ENCODE measurements at places on chromosomes 2 and 18. TPM values are rescaled to one million over a fixed set of nuclear protein-coding genes. Genes with fewer than 3 reads are reported as not detected.

CASP8 gene
- polyA plus RNA-seq, result 22.7 TPM

LOXHD1 gene
- polyA plus RNA-seq, result not detected

DSC1 gene
- 3.1 TPM for polyA plus RNA-seq

DNA sequence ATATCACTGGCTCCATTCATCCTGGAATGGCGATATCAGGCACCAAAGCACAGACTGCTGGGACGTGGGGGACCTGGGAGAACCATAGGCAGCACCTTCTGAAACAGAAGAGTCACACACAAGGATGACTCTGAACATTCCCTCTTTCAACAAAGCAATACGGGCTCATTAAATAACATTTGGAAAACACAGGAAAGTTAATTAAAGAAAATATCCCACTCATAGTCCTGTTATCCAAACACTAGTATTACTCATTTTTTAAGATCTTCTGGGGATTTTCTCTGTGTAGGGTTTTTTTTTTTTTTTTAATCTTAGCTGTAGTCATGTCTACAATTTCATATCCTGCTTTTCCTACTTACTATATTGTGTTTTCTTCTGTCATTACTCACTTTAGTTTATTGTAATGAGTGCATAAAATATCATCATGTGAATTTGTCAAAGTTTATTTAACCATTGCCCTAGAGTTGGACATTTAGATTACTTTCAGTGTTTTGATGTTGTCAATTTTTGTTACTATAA lies 70.0 kb upstream of the SP3 start:
- DNase-seq, result no peak

GRCh38 chr2:168632709-168633121 lies 169.7 kb upstream of the NOSTRIN start:
- DNase-seq, result no peak

DNA sequence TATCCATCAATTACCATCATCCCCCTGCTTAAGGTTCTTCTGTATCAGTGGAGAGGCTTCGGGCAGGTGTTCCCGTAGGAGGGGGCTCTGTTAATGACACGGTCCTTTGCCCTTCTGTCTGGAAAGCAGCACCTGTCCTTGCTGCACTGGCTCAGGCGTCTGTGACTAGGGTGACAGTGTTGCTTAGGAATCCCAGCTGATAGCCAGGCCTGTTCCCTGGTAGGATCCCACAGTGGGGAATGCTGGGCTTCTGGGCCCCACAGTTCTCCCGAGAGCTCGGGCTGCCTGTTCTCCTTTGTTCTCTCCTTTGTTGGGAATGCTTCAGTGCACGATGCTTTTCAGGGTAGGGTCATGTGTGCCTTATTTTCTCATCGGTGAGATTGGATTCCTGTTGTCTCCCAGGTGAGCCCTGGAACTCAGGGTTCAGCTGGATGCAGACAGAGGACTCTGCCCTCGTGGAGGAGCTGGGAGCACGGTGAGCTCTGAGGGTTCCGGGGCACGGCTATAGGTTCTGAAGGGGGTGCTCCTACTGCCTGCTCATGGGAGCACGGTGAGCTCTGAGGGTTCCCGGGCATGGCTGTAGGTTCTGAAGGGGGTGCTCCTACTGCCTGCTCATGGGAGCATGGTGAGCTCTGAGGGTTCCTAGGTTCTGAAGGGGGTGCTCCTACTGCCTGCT lies 9.6 kb downstream of the SNTG2 start:
- no peak for DNase-seq

DNA sequence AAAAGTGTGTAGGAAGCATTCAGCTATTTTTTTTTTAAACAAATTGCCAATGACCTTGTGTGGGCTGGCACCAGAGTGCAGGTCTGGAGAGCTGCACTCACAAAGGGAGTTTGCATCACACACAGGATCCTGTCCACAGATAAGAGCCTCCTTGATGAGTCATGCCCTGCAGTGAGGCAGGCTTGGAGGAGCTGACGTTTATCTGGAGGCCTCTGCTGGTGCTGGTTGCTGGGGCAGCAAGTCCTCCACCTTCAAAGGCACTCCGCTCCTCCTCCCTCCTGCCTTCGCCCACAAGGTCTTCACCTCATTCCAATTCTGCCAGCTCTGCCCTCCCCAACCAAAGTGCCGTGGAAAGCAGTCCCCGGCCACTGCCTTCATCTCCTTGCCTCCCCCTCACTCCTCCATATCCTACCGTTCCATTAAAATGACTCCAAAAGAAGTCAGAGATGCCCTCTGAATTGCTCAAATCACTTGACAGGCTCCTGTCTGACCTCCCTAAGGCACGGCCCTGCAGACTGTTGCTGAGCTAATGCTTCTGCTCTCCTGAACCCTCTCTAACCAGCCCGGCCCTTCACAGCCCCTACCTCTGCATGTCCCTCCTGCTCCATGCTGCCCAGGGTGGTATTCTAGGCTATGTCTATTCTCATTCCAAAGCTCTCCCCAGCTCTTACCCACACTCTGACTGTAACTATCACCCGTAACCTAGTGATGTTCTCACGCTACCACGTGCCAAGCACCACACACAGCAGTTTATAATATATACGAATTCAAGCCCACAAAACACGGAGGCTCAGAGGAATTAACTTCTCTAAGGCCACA lies 30.9 kb downstream of the LONRF2 start:
- DNase-seq, result peak; percentile 66

DNA sequence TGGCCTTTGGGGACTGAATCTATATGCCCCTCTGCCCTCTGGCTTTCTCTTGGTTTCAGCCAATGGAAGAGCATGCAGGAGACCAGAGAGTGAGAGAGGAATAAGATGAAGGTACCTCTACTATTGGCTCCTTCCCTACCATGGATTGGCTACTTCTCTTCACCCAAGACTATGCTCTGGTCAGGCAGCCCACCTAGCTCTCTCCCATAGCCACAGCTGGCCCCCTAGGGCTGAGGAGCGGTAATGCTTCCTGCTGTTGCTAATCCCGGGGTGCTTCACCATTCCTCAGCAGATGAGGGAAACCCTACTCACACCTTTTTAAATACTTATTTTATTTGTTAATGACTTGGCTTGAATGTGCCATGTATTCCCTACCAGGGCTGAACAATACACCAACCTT lies 142.4 kb downstream of the MREG start:
- no peak for DNase-seq

- no peak for DNase-seq
These were observed 187.3 kb downstream of the FAM210A start for GRCh38 chr18:13539050-13539449.

DNA sequence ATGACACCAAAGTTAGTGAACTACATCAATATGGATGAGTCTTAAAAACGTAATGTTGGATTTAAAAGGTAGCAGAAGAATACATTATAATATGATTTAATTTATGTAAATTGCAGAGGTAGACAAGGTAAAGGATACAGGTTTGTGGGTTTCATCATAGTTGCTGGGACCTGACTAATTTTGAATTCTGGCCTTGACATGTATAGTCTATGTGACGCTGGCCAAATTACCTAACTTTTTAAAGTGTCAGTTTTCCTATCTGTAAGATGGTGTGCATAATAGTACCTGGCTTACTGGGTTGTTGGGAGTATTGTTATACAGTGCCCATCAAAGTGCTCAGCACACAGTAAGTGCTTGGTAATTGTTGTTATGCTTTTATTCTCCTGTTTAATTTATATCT lies 34.5 kb downstream of the GALNT1 start:
- no peak for DNase-seq

DNA sequence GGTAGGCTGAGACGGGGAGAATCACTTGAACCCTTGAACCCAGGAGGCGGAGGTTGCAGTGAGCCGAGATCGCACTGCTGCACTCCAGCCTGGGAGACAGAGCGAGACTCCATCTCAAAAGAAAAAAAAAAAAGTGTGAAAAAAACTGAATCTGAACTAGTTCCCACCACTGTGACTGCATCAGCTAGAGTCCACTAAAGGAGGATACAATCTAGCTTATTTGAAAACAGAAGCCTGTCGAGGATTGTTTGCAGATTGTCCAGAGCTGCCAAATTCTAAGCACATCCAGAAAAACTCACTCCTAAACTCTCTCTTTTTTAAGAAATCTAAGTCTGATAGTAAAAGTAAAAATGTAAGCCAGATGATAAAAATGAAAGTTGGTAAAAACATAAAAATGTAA lies 10.6 kb downstream of the GFPT1 start:
- DNase-seq, result no peak

DNA sequence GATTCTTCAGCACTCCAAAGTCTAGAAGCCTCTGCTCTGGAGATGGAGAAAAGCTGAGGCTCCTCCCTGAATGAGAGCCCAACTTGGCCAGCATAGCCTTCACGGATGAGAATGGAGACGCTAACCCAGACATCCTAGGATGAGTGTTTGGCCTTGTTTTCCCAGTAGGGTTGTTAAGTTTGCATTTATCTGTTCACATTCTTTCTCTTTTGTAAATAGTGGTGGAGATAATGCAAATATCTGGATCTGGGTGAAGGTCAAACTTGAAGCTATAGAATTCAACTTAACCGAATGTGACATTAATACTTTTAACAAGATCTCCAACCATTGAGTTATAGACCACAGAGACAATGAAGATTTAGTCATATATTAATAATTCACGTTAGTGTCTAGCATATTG lies 53.4 kb upstream of the BZW1 start:
- no peak for DNase-seq

DNA sequence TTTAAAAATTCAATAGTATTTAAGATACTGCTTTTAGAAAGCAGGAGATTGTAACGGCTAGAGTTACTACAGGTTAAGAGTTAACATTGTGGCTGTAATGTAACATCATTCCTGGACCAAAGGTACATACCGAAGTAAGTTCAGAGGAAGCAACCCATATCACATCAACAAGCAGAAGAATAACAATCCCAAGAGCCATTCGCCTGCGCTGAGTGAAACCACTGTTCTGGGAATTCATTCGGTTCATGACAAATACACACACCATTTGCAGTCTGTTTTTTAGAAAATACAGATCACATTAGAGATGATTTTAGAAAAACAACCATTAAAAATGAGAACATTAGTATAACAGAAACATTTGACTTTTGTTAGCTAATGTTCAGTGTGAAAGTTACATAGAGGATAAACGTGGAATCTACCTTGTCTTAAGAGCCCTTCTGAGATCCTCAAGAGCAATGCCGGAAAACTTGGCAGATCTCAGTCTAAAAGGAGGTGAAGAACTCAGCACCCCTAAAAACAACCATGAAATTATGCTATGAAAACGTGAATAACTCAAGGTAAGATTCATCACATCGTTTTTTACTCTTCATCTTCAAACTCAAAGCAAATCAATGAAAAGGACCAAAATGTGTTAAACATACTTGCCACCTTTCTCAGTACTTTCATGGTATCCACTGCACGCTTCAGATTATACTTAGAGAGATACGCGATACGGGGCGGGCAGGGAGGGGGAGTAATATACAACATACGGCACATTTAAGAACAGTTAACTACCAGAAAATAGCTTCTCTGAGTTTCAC lies 1.2 kb downstream of the SLC35F5 start:
- no peak for DNase-seq

DNA sequence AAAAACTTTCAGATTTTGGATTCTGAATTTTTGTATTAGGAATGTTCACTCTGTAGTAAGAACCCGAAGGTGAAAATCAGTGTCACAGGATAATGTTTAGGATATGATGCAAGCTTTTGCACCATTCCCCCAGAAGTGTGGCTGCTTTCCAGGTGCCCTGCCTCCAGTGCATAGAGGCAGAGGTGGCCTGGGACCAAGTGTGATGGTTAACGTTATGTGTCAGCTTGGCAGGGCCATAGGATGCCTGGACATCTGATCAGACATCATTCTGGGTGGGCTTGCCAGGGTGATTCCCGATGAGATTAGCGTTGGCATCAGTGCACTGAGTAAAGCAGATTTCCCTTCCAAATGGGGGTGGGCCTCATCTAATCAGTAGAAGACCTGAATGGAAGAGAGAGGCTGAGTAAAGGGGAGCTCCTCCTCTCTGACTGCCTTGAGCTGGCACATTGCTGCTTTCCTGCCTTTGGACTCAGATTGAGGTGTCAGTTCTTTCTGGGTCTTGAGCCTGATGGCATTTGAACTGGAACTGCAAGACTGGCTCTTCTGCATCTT lies 177.4 kb upstream of the HS6ST1 start:
- DNase-seq, result no peak

GRCh38 chr2:29212009-29212408 lies 96.8 kb downstream of the CLIP4 start:
- no peak for DNase-seq

GRCh38 chr2:41020358-41020757 lies 568.5 kb upstream of the SLC8A1 start:
- DNase-seq, result no peak

SERPINB12 gene
- polyA plus RNA-seq, result 0.05 TPM

DNA sequence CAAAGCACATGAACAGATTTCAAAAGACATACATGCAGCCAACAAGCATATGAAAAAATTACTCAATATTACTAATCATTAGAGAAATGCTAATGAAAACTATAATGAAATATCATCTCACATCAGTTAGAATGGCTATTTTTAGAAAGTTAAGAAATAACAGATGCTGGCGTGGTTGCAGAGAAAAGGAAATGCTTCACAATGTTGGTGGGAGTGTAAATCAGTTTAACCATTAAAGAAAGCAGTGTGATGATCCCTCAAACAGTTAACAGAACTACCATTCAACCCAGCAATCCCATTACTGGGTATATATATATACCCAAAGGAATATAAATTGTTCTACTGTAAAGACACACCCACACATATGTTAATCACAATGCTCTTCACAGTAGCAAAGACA lies 117.7 kb upstream of the SETBP1 start:
- no peak for DNase-seq

- DNase-seq, result no peak
These were observed 75.6 kb downstream of the MAP4K4 start for GRCh38 chr2:101773137-101773536.

GRCh38 chr2:183162362-183162761 lies 38.1 kb downstream of the NUP35 start:
- no peak for DNase-seq

APLF gene
- 3.0 TPM for polyA plus RNA-seq

DNA sequence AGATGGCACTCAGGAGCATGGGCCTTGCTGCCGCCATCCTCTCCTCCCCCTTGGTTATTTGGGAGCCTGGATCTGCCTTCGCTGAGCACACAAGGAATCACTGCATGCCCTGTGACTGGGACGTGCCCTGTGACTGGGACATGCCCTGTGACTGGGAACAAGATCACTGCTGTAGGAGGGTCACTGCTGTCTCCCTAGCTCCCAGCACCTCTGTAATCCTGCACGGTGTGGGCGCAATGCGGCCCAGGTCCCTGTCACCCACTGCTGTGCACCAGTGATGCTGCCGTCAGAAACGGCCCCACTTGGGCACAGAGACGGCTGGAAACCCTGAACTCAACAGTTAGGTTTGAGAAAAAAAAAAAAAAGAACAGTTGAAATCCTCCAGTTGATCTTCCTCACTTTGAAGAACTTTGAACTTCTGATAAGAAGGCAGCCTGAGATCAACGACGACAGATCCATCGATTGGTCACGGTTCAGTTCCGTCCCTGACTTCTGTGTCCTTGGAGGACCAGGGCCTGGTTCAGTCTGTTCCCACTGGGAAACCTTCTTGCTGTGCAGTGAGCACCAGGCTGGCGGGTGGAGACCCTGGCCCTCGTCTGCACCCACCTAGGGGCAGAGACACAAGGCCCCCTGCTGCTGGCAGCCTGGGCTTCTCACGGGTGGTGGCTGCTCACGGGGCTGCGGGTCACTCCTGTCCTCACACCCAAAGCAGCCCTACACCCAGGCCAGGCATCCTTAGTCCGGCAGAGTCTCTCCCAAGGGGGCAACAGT lies 125.9 kb downstream of the PXDN start:
- no peak for DNase-seq
